ENCODE measurements at places on chromosomes 5 and 9. TPM values are rescaled to one million over a fixed set of nuclear protein-coding genes. Genes with fewer than 3 reads are reported as not detected.

RASEF gene
- total RNA-seq, result 6.5 TPM

SLC46A2 gene
- total RNA-seq, result 0.07 TPM

ARHGEF39 gene
- 26.6 TPM for total RNA-seq

MYO10 gene
- 90.8 TPM for total RNA-seq
